Stimulated activated CD4-positive, alpha-beta T cell treated with anti-CD3 and anti-CD28 coated beads, Interleukin-4, amount 100 ng/mL, for 24 hours (primary cell): ENCODE measurements at places on chromosomes 2 and 18.

DNA sequence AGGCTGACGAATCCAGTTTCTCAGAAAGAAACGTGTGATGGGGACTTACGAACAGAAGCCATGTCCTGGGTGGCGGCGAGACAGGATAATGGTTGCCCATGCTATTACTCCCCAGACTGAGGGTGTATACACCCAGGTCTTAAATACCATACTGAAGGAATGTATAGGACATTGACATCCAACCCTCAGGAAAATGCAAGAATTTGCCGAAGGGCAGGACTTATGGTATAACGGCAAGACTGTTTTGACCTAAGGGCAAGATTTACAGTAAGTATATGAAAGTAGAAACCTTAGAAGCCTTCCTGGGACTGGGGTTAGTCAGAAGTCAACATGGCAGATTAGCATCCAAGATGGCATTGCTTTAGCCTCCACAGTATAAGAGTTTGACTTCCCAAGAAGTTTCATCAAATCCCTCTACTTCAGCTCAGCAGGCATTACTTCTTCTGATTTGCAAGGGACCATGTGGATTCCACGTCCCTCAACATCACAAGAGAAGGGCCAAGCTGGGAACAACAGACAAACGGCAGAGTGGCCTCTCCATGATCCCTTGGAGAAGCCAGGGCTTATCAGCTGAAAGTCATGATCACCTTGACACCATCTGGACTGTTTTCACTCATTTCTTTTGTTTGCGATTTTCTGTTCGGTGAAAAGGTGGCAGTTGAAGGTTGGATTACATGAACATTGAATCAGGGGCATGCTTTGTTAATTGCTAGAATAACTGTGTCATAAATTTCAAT, 21.1 kb downstream of the ST3GAL5 start:
- no peak for DNase-seq

DNA sequence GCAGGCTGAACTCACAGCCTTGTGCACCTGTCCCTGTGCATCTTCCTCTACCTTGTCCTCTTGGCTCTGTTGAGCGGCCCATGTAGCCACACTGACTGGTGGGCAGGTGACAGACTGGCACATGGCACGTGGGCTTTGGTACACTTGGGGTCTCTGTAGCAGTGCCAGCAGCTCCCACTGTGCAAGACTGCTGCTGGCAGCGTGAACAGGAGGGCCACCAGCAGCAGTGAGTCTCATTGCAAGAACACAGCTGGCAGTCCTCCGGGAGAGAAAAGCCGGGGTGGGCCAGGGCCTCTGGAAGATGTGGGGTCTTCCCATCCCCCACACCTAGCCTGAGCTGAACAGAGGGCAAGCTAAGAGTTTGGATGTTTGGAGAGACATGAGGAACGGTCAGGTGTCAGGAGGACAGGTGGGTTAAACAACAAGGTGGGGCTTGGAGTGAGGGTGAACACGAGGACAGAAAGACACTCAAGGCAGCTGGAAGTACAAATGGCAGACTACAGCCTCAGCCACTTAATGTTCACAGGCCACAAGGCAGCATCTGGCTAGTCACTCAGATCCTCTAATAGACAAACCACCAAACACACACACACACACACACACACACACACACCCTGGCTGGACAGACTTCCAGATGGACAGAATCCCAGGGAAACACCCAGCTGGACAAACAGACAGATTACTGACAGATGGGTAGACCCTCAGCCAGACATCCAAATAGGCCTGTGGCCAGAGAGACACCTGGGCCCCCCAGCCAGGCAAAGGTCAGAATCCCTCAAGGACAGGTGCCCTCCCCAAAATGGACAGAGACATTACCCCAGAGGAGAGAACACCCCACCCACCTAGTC, 2.3 kb upstream of the PTPN18 start:
- no peak for DNase-seq

- no peak for DNase-seq
These were observed 124.7 kb downstream of the CABLES1 start for GRCh38 chr18:23259701-23260681.

DNA sequence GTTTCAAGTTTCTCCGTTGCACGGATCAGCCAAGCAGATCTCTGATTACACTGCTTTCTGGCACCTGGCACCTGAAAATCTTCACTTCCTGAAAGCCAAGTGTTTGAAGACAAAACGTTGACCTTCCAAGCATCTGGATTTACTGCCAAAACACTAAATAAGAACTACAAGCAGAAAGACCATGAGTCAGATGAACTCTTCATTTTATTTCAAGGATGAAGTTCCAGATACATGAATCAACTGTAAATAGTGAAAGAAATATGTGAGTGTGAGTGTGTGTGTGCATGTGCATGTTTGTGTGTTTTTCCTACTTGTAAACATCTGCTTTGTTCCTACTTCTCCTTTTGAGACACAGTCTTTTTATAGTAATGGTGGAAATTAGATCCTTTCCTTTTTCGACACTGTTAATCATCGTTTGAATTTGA, 60.0 kb upstream of the DTNA start:
- DNase-seq = no peak

DNA sequence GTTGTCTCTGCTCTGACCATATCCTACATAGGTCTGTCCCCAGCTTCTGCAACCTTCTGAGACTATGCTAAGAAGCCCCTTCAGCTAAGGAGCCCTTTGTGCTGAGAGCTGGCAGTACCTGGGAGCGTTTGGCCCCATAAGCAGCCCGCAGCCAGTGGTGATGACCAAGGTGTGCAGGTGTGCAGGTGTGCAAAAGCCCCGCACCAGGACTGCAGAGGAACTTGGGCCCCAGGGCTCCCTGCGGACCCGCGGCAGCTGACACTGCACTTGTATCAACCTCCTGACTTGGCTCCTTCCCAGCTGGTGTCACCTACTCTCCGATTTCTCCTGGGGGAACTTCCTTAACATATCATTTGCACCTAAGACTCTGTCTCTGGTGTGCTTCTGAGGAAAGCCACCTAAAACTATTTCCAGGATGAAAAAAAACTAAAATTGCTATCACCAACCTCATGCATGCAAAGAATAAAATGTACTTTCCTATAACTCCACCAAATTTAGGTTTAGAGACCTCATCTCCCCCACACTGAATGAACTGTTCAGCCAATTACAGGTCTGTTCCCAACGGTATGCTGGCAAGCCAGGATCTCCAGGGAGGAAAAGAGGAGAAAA, 16.1 kb upstream of the GNAL start:
- DNase-seq = no peak

DNA sequence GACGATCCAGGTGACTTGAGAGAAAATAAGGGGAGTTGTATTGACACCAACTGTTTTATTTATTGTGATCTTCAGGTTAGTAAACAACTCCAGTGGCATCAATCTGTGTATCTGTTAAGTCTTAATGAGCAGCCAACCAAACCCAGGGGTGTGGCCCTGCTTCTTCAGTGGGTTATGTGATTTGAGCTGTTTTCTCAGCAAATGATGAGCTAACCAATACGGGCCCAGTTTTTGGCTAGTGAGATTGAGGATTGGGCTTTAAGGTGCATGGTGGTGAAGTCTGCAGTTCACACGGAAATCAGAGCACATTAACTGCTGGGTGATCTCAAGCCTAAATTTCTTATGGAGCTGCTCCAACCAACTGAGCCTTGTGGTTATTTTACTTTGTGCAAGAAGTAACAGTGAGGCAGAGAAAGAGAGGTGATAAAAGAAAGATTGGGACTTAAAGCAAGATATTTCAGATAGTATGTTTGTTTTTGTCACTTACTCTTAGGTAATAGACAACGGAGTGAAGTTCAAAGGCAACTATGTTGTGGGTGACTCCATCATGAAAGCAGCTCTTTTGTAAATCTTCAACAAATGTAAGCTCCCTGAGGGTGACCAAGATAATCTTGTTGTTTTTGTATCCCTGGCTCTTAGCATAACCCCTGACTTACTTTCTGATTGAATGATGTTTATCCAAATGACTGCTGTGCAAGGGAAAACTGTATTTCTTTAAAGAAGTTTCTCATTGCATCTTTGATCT, 2.4 kb downstream of the MTCL1 start:
- no peak for DNase-seq

DNA sequence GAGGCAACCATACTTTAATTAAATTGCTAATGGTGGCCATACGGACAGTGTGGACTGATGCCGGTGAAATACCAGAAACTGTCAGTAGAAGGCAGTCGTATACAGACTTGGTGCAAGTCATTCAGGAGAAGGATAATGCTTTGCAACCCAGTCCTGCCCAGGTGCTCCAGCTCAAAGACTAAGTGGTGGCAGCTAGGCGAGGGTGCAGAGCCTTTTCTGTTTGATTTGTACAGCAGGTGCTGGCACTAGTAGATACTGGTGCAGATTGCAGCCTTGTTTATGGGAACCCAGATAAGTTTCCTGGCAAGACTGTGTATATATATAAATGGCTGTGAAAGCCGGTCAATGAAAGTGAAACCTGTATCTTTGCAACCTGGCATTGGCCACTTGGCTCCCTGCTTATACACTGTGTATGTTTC, 208.3 kb upstream of the SYT4 start:
- no peak for DNase-seq

- DNase-seq = peak; percentile 77
These were observed 80.9 kb downstream of the XDH start for GRCh38 chr2:31333527-31334183.

- no peak for DNase-seq
These were observed 89.9 kb downstream of the KCNH7 start for GRCh38 chr2:162748566-162749215.

GRCh38 chr2:215812966-215813365, 200.4 kb downstream of the MREG start:
- no peak for DNase-seq

DNA sequence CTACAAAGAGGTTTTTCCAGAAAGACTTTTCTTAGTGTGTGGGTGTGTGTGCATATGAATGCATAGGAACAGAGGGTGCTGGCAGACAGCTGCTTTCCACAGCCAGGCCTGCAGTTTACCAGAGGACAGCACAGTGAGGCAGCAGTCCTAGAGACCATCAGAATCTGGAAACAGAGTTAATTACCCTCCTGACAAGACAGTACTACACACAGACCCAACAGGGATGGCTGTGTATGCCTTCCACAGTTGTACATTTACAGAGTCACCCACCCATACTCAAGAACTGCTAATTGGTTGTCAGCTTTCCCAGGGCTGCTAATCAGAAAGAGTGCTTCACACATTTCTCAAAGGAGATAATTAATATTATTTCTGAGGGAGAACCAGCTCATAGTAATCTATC, 104.7 kb downstream of the FEZ2 start:
- DNase-seq = no peak

DNA sequence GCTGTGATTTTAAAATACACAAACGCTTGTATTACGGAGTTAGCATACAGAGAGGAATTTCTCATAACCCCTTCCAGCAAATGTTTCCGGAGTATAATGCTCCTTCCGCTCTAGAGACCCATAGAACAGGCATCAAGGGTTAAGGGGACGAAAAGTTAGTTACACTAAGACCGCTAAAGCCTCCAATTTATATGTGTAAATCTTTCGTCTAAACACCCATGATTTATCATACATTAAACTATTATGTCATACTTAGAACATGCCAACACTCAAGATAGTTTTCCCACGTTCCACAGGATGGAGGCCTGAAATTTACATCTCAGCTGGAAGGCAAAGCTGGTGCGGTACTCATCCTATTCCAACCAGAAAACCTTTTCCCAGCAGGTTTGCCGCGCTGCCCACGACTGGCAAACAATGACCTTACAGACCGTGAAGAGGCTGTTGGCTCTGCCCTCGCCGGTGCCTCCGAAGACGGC, 650 bp downstream of the ORMDL1 start:
- DNase-seq = no peak

GRCh38 chr2:46942143-46942526, 26.5 kb upstream of the MCFD2 start:
- DNase-seq = peak; percentile 77

DNA sequence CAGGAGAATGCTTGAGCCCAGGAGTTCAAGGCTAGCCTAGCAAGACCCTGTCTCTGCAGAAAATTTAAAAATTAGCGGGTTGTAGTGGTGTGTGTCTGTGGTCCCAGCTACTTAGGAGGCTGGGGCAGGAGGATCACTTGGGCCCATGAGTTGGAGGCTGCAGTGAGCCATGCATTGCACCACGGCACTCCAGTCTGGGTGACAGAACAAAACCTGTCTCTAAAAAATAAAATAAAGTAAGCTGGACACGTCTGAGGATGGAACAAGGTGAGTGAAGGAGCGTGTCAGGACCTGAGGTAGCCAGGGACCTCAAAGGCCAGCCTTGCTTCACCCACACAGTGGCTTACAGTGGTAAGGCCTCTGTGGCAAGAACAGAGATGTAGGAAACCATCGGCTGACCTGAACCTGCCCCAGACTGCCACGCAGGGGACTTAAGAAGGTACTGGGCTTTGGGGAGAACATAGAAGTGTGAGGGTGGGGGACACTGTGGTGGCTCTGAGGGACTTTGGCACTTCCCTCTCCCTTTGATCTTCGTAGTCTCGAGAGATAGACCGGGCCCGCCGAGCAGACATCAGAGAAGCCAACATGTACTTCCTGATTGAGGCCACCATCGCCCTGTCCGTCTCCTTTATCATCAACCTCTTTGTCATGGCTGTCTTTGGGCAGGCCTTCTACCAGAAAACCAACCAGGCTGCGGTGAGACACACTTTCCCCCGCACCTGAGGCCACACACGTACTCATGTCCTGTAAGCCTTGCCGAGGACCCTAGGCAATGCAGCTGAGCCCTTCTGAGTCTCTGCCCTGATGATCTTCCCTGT, 7.5 kb downstream of the SLC11A1 start:
- no peak for DNase-seq

DNA sequence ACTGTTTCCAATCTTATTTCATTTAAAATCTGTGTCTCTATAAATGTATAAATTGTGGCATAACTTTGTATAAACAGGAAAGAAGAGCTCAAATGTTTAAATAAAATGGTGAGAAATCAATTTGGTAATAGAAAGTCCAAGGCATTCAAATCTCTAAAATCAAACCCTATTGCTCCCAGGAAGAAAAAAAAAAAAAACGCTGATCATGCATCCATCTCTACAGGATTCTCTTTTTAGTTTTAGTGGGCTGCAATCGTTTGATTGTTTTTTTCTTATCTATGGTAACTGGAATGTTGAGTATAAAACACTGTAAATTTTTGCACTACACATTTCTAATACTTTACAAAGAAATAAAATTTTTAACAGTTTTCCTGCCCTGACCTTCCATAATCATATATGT, 75.6 kb downstream of the NCKAP1 start:
- no peak for DNase-seq

GRCh38 chr18:31364190-31364589, 12.4 kb upstream of the DSG4 start:
- no peak for DNase-seq

- DNase-seq = no peak
These were observed 164.3 kb upstream of the SIX2 start for GRCh38 chr2:45173513-45173912.

DNA sequence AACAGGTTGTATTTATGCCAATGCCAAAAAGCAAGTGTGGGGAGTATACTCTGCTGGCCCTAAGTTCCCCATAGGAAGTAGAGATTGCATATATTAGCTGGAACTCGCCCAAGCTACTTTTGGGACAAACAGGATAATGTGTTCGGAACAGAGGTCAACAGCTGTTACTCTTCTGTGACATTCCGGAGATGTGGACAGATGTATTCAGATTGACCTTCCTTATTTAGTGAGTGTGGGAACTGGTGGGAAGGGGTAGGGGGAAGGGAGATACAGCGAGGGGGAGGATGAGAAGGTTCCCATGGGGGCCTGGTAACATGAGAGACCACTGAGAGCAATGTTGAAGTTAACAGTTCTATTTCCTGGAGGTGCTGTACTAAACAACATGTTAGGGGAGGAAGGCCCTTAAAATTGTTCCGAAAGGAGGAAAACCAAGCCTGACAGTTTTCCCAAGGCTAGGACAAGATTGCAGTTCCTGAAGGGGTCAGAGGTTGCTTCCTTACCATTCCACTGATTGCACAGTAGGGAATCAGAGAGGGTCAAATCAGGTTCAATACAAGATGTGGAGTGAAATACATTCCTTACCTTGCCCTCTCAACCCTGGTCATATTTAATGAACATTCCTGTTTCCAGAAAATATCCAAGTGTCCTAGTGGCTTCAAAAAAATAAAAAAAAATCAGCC, 14.3 kb upstream of the CD28 start:
- no peak for DNase-seq
